ENCODE measurements at places on chromosomes 5 and 9.

DNA sequence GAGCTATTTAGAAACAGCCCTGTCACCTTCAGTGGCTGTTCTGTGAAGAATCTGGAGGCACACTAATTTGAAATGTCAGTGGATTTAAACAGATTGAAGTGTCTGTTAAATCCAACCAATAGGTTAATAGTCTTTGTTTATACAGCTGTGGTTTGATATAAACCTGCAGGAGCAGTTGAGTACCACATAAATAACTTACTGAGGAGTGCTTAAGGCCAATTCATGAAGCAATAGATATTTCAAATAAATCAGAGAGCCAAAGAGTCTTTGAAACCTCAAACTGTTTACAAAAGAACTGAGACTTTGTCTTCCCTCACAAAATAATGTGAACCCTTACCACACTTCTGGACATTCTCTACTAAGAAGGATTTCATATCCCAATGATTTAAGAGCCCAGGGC lies 111.9 kb downstream of the FEM1C start:
- DNase-seq = no peak

DNA sequence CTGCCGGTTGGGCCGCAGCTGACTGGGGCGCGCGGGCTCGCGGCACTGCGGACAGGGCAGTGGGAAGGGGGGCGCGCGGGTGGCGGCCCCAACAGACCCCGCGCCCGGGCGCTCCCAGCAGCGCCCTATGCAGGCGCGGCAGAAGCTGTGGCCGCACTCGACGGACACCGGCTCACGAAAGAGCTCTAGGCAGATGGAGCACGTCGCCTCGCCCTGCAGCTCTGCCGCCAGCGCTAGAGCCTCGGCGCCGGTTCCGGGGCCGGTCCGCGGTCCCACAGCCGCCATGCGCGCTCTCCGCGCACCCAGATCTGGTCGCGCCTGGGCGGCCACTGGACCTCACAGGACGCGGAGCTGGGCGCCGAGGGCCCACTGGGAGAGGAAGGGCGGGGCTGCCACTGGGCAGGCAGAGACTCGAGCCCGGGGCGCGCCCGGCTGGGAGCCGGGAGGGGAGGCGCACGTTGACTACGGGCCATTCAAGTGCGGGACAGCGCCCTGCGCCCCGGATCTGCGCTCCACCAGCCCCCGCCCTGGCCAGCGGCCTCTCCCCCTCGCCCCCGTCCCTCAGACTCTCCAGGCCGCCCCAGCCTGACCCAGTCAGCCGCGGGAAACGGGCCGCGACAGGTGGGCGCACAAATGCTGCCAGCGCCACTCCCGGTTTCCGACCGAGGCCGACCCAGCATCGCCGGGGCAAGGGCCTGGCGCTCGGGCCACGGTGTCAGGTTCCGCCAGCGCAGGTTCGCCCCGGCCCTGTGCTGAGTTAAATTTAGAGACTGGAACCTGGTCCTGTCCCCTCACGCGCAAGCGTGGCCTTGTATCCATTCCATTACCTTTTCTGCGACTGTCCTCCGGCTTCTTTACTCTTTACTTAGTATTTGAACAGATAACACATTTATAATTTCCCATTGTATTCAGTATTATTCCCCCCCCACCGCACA lies at the start of gene TRIM7:
Gene TRIM7 (minus strand): TSS at position 371 of the 935 bp plus-strand sequence. CDS start 86 bp downstream, at position 285.
- DNase-seq = peak; percentile 29

GRCh38 chr5:35832762-35833161 lies 23.9 kb upstream of the IL7R start:
- no peak for DNase-seq

- no peak for DNase-seq
These were observed 32.2 kb downstream of the LNPEP start for GRCh38 chr5:96968074-96968473.

DNA sequence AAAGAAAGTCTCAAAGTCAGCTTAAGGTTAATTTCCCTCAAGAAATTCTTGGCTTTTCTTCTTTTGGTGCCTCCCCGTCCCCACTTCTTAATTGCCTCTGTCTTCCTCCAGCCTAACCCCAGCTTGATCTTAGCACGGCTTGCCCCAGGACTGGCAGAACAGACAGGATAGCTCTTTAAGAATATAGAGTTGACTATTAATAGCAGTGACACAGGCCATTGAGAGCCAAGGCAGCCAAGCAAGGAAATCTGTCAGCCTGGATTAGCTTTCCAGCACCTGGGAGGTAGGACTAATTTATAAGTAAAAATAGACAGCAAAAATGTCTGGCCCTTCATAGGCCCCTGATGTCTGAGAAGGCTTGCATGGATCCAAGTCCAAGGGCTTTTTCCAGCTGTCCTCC lies 384.6 kb upstream of the SLC30A5 start:
- no peak for DNase-seq

DNA sequence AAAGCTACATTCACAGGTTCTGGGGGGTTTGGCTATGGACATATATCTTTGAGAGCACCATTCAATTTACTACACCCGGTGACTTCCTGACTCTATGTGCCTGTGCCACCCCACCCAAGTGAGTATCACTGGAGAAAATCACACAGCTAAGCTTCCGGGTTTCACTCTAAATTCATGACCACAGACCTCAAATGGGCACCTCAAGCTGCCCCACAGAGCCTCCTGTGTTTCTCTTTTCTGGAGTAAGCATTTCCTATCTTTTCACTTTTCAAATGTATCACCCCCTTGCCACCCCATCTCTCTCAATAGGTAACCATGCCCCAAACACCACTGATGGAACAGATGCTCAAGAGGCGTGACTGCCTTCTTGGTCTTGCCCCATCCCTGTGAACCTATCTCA lies 49.2 kb upstream of the NEK6 start:
- DNase-seq = no peak

GRCh38 chr5:135095871-135096270 lies 61.8 kb upstream of the PITX1 start:
- no peak for DNase-seq

GRCh38 chr5:9348401-9348996 lies 197.4 kb downstream of the SEMA5A start:
- no peak for DNase-seq

- no peak for DNase-seq
These were observed 705.6 kb downstream of the SEMA5A start for GRCh38 chr5:8840237-8840636.

DNA sequence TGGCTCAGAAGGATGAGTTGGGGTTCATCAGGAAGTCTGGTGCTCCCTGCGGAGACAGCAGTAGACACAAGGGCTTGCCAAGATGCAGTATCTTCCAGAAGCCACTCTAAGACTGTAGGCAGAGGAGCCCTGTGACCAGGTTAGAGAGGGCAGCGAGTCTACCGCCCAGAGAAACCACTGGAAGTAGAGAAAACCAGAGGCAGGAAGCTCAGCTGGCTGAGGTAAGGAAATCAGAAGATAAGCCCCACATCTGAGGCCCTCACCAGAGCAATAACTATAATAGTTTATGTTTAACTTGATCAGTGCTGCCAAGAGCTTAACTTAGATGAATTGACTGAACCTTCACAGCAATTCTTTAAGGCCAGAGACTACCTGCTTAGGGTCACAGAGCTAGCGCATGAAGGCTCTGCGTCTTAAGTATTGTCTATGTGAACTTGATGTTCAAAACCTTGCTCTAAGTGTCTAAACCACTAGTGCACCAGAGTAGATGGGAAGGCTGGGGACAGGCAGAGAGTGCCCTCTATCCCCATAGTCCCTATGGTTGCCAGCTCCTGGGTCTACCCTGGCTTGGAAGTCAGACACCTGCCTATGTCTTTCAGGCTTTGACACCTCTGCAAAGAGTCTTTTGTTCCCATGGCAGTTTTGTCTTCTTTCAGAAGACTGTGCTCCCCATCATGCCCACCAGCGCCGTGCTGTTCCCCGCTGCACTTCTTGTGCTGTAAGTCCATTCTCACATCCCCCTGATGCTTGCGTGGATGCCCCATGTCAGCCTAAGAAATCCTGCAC lies 228.2 kb upstream of the KLF4 start:
- no peak for DNase-seq
